ENCODE measurements at places on chromosomes 3 and 15.

- no peak for DNase-seq
Measured at GRCh38 chr3:3771567-3771966, 27.7 kb upstream of the LRRN1 start.

GRCh38 chr3:69535613-69536012 is 149.7 kb upstream of the FRMD4B start:
- DNase-seq: no peak

DNA sequence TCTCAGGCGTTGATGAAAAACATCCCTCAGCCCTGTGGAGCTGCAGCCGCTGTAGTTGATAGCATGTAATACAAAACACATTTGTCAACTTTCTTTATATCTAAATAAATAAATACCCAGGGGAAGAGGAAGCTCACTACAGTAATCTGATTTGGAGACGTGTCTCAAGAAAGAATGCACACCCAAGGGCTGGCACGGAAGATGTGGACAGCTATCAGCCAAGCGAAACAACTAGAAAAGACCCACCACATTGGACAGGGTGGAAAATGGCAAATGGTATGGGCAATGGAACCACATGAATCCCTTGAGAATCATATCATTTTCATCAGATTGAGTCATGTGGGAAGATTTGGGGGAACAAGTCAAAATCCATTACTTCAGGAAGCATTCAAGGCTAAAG is 43.1 kb upstream of the ALDH1A3 start:
- DNase-seq: no peak

DNA sequence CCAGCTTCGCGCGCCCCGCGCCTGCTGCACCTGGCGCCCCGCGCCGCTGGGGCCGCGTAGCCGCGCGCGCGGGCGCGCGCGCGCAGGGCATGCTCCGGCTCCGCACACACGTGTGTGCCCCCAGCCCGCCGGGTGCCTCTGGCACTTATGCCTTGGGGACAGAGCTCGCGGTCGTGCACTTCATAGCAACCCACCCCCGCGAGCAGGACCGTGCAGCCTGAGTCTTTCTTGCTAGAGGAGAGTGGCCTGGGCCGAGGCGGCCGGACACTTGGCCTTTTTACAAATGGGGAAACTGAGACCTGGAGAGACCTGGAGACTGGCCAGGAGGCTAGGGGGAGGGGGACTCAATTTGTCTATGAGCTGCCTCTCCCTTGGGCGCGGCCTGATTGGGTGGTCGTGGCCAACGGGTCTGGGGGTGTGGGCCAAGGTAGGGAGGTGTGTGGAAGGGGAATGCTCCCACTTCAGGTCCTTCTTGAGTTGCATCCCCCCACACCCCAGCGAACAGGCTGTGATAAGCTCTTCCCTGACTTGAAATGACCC is 562 bp downstream of the NBEAL2 start:
- DNase-seq: no peak

DNA sequence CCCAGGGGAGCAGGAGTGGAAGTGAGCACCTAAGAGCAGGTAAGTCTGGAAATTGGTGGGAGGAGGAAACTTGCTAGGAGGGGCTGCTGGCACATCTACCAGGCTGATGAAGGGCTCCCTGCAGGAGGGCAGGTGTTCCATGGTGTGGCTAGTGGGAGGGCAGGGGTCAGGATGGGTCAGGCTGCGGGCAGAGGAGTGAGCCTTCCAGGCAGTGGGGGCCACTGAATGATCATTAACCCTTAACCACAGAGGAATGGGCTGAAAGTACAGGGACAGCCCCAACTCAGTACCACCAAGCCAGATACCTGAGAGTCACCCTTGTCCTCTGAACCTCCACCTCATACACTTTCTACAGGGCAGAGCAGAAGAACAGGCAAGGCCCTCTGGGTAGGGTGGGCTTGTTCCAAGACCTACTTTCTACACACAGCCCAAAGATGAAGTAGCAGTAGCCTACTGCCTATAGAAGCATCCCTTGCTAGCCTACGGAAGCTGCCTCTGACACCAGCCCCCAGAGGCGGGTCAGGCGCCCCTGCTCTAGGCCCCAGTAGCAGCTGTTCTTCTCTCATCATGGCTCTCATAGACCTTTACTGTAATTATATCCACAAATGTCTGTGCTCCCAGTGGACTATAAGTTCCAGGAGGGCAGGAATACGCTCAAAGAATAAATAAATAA is 4.6 kb downstream of the RAB6B start:
- no peak for DNase-seq

DNA sequence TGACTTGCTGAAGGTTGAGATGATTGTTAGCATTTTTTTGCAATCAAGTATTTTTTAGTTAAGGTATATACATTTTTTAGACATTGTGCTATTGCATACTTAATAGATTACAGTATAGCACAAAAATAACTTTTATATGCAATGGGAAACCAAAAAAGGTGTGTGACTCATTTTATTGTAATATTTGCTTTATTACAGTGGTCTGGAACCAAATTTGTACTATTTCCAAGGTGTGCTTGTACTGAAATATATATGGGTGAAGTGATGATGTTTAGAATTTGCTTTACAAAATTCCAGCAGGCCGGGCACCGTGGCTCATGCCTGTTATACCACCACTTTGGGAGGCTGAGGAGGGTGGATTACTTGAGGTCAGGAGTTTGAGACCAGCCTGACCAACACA is 29.1 kb upstream of the TBC1D23 start:
- DNase-seq: no peak

- DNase-seq: no peak
Measured at GRCh38 chr3:127565711-127566110, 24.8 kb downstream of the TPRA1 start.

DNA sequence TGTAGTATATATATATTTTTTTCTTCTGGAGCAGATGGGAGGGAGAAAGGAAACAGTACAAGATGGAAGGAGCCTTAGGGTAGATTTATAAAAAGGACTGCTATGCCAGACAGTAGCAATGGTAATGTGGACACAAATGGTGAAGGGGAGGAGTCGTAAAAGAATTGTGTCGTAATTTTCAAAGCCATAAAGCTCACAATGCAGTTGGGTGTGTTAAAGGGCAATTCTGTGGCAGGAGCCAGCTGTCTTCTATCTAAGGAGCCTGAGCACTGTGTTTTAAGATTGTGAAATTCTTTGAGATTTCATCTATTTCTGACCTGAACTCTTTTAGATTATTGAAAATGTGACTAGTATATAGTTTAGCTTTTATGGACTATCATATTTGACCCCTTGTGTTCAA is 58.9 kb downstream of the CNOT10 start:
- no peak for DNase-seq

DNA sequence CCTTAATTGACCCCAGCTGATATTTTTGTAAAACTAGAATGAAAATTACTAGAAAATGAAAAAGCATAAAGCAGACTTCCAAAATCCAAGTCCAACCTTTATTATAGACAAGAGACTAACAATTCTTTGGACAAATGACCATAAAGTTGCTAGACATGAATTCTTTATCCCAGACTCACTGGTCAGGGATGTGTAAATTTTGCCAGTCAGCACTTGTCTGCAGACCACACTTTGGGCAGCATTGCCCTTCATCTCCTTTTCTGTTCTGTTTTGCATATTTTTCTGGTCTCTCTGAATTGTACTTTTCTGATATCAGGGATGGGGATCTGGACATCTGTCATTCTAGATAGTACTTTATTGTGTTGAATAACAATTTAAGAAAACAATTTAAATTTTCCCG is 10.1 kb upstream of the RBMS3 start:
- no peak for DNase-seq

DNA sequence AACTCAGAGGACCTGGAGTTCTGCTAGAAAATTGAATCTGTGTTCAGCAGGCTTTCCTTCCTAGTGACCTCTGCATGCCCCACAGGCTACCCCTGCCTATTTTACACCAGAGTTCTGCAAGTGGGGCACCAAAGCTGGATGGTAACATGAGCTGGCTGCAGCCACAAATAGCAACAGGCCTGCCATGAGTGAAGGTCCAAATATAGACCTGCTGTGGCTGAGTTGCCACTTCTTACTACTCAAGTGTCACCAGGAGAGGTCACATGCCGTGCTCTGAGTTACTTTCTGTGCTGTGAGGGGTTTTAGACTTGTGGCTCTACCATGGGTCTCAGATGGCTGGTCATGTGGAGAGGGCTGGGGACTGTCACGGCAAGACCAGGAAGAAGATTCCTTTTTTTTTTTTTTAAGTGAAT is at the start of gene FSD2:
FSD2 (minus strand) TSS at position 76 of the 413 bp plus-strand sequence. CDS start 18,679 bp downstream, outside the sequence.
- DNase-seq: no peak

- DNase-seq: no peak
Measured at GRCh38 chr15:64878705-64879104, 33.0 kb upstream of the ANKDD1A start.

DNA sequence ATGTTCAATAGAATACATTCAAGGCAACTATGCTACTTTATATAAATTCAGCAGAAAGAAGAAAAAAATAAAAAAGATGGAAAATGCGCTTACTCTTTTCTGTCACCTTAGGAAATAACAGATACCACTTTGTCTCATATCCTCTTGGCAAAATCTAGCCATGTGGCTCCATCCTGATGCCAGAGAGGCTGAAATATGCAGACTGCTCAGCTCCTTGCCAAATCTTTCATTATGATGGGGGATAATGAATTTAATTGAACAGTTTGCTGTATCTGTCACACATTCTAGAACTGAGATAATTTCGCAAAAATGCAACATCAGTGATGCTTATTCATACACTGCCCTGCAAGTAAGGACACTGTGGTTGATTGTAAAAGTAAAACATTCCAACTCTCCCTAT is 1081.5 kb downstream of the PLOD2 start:
- DNase-seq: no peak

- DNase-seq: no peak
Measured at GRCh38 chr15:100373942-100374341, 32.2 kb upstream of the ADAMTS17 start.

GRCh38 chr15:75149867-75150709 is 51.6 kb upstream of the C15orf39 start:
- DNase-seq: no peak

DNA sequence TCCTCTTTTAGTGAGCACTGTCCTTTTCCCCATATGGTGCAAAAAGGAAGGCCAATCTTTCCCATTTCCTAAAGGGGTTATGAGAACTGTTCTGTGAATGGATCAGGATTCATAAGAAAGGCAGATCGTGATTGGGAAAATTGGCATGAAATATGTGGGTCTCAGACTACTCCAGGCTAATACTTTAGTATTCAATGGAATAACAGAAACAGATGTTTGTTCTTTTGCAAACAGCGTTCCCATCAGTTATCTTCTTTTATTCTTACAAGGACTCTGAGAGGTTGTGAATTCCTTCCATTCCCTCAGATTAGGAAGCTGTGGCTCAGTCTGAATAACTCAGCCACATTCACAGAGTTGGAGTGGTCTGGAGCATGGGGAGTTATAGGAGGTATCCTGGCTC is 51.3 kb upstream of the MTMR10 start:
- DNase-seq: no peak

DNA sequence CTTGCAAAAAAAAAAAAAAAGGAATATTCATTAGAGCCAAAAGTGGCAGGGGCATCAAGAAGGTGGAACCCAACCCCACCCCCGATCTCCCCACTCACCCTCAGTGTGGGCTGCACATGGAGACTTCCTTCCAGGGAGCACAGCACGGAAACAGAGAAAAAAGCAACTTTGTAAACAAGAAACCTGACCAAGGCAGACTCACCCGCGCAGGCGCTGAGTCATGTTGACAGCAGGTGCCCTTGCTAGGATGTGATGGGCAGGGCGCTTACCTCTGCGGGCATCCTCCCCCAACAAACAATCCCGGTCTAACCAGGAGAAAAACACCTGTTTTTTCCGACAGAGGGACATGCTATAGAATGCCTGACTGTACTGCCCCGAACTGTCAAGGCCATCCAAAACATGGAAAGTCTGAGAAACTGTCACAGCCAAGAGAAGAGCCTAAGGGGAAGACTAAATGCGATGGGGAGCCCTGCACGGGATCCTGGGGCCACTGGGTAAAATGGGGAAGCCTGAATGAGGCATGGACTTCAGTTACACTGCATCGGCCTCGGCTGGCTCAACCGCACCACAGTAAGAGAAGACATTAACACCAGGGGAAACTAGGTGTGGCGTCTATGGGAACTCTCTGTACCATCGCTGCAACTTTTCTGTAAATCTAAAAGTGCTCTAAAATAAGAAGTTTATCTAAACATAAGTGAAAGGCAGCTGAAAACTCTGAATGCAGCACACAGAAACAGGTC is 66.7 kb upstream of the GATA2 start:
- DNase-seq: no peak

- no peak for DNase-seq
Measured at GRCh38 chr3:176757429-176757828, 439.9 kb downstream of the TBL1XR1 start.

GRCh38 chr3:173743111-173743510 is 345.6 kb downstream of the NLGN1 start:
- no peak for DNase-seq

DNA sequence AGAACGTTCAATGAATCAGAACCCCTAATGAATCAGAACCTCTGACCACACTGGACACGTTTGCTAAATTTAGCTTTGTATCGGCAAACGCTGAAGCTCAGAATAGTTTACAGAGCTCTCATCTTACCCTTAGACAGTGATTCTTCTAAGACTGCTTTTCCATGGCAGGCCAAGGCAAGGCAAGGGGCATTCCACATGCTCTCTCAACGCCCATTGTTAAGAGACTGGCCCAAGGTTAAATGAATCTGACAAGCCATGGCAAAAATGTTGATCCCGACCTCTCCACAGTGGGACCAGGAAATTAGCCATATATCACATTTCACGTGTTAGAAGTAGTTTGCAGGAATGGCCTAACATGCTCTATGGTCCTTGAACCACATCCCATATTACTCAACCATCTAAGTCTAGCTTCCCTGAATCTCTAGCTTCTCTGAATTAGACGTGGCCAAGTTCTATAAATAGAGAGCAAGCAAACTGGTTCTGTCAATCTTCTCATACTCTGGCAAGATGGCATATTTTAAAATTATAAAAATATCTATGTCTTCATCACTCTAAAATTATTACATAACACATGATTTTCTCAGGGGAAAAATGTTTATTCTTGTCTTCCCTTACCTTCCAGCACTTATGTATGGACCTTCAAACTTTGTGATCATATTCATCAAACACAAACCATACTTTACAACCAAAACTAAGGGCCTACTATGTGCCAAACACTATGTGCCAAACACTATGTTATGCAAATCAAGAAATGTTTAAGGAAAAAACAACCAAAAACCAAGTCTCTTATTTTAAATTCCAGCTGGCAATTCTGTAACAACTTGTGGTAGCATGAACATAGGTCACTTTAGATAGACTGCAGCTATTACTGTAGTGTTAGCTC is 54.3 kb downstream of the AAGAB start:
- no peak for DNase-seq

- DNase-seq: no peak
Measured at GRCh38 chr15:47932951-47933641, 187.7 kb upstream of the SLC24A5 start.

DNA sequence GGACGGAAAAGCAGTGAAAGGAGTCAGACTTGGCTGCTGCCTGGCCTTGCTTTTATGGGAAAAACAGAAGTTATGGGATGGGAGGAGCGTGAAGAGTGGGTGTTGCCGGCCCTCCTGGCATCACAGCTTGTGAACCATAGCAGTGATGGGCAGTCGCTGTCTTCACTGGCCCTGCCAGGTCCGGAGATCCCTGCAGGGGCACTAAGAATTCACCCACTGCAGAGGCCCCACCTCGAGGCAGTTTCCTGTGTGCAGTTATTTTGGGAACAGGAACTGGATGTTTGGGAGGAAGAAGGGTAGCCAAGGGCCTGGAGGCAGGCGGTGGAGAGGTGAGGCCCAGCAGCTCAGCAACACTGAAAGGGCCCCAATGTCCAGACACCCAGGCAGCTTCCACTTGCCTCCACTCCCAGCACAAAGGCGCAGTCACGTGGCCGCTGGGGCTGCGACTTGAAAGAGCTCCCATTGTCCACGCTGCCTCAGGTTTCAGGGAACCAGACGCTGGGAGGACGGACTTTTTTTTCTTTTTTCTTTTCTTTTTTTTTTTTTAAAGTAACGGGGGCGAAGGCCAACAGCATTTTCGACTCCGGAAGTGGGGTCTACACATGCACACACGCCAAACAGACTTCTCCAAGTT is 255.6 kb downstream of the ZNF621 start:
- DNase-seq: no peak

Measured in stimulated activated CD4-positive, alpha-beta T cell treated with anti-CD3 and anti-CD28 coated beads, Interleukin-15, amount 100 ng/mL, for 1 hour (primary cell).